ENCODE measurements at places on chromosomes 11 and 22.
A peak's percentile ranks its signal among the peaks of the same experiment; 100 is the strongest.

DNA sequence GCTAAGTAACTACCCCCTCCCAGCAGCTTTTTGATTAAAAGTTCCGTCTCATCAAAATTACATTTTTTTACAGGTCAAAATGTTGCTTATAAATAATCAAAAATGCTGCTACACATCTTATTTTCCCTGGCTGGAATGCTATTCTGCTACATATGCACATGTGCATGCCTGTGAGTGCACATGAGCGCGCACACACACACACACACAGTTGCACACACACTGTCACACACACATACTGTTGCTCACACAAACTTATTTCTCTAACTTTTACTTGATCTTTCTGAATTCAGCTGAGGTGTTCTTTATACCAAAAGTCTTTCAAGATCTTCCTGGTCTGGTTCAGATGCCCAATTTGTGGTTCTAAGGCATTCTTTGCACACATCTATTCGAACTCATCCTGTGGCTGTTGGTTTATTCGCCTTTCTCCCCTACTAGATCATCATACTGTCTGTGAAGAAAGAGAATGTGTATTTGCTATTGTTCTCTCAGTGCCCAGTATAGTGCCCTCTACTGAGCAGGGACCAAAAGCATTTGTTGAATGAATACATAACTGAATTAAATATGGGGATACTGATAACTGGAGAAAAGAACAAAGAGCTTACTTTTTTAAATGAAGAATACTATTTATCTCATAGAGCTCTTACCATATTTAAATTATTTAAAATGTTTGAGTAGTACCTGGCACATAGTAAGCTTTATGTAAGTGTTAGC, 68.1 kb upstream of the CCDC179 start:
- no peak for DNase-seq

DNA sequence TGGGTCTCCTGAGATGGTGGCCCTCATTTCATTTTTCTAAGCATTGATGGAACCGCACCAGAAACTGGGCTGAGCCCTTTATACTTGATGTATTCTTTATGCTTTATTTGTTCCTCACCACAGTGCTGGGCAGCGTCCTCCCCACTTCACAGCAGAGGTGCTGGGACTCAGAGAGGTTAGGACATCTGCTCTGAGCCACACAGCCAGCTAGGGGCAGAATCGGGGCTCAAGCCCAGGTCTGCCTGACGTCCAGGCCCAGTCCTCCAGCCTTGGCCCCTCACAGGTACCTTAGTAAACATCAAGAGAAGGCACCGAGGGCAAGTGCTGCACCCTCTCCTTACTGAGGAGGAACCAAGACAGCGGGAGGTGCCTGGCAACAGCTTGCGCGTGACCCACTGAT, 20.2 kb upstream of the SHISAL1 start:
- DNase-seq: no peak

DNA sequence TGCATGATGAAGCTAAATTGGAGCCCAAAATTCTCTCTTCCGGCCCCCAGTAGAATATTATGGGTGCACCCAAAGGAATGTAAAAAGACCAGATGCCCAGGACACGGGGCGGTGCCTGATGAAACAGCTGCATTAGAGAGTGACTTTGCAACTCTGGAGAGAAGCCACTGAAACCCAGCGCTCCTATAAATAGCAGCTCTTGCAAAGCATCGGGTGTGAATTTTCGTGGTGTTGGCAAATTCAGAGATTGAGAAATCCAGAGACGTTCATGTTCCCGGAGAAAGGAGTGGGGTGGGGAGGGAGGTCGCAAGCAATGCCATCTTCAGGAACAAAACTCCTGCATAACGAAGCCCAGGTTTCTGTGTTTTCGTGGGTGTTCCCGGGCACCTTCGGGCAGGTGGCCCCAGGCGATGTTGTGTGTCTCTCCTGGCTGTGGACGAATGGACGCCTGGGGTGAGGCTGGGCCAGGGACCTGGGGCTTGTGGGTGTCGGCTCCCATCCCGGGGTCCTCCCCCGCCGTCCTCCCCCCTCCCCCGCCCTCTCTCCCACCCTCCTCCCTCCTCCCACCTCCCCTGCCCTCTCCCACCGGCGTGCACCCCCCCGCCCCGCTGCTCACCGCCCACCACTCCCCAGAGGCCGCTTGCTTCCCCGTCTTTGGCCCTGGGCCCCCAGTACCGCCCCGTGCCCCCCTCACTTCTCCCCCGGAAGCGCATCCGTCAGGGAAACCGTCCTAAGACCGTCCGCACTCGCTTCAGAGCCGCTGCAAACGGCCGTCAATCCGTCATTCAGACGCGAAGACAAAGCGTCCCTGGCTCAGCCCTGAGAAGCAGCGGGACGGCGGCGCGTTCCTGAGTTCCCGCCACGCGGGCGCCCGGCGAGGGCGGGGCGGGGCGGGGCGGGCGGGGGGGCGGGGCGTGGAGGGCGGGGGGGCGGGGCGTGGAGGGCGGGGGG, 26.7 kb upstream of the TOLLIP start:
- DNase-seq: peak; percentile 44

DNA sequence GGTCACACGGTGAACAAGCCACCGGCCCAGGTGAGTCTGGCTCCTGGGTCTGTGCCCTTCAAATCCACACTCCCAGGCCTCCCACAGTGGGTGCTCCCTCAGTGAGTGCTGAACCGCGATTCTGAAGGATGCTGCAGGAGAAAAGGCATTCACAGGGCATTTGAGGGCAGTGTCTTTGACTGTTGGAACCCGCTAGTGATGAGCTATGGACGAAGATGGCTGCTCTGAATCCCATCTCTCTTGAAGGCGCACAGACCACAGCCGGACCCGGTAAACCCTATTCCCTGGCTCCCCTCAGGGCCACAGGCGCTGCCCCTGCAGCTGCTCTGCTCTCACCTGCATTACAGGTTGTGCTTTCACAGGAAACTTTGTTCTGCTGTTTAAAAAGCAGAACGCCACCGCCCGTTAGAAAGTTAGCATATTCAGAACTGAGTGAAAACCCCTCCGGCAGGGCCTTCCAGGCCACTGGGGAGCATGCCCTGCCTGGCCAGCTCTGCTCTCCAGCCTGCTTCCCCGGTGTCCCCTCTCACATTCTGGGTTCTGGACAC, 3.2 kb downstream of the LRRC32 start:
- no peak for DNase-seq

- DNase-seq: no peak
Measured at GRCh38 chr11:73838443-73839122, 38.1 kb downstream of the COA4 start.

- no peak for DNase-seq
Measured at GRCh38 chr22:47620391-47620790, 857.9 kb downstream of the TBC1D22A start.

GRCh38 chr22:20796731-20797130, 22.8 kb downstream of the SERPIND1 start:
- DNase-seq: no peak

DNA sequence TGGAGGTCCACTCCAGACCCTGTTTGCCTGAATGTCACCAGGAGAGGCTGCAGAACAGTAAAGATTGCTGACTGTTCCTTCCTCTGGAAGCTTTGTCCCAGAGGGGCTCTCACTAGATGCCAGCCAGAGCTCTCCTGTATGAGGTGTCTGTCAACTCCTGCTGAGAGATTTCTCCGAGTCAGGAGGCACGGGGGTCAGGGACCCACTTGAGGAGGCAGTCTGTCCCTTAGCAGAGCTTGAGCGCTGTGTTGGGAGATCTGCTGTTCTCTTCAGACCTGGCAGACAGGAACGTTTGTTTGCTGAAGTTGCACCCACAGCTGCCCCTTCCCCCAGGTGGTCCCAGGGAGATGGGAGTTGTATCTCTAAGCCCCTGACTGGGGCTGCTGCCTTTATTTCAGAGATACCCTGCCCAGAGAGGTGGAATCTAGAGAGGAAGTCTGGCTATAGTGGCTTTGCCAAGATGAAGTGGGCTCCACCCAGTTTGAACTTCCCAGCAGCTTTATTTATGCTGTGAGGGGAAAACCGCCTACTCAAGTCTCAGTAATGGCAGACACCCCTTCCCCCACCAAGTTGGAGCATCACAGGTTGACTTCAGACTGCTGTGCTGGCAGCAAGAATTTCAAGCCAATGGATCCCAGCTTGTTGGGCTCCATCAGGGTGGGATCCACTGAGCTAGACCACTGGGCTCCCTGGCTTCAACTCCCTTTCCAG, 99.4 kb downstream of the PDE3B start:
- no peak for DNase-seq

- DNase-seq: no peak
Measured at GRCh38 chr11:17985517-17985916, 27.3 kb downstream of the SERGEF start.

- DNase-seq: no peak
Measured at GRCh38 chr22:33519071-33519973, 401.0 kb downstream of the LARGE1 start.

Data from activated T-helper 9 cell treated with anti-CD3 and anti-CD28 coated beads, Interleukin-2, amount 50 U/mL, for 16 hours (primary cell).